ENCODE measurements at places on chromosomes 7 and 10.

GRCh38 chr7:23965296-23965695, 255.3 kb downstream of the STK31 start:
- no peak for DNase-seq

DNA sequence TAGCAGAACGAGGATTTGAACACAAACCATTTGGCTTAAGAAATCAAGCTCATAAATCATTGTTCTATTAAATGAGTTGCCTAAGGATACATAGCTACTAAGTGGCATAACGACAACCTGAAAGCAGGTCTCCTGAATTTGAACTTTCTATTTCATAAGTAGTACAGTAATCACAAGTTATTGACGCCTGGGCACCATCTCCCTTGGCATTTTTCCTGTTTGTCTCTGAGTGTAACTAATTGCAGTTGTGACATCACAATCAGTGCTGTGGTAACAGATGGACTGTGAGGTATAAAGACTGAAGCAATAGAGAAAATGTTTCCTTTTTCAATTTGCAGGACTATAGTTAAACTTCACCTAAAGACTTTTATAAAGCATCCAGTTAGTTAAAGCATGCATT, 6.4 kb upstream of the CSTF2T start:
- DNase-seq: no peak

GRCh38 chr10:4215485-4215884, 430.5 kb upstream of the KLF6 start:
- DNase-seq: no peak

- DNase-seq: no peak
Measured at GRCh38 chr7:72058579-72058978, 353.6 kb downstream of the CALN1 start.

GRCh38 chr10:73840056-73840402, 28.6 kb upstream of the NDST2 start:
- no peak for DNase-seq

DNA sequence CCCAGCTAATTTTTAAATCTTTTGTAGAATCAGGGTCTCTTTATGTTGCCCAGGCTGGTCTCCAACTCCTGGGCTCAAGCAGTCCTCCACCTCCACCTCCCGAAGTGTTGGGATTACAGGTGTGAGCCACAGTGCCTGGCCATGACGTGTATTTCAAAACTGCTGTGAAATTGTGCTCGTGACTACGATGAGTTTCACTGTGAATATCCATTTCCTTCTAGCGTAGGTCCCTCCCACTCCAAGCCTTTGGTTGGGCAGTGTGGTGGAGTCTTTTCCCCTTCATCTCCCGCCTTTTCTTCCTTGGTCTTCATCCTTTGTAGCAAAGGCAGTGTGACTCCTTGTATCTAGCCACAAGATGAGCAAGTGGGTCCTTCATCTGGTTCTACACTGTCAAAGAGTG, 56.2 kb downstream of the CUL1 start:
- no peak for DNase-seq

- no peak for DNase-seq
Measured at GRCh38 chr7:93463764-93464163, 110.8 kb downstream of the CALCR start.

DNA sequence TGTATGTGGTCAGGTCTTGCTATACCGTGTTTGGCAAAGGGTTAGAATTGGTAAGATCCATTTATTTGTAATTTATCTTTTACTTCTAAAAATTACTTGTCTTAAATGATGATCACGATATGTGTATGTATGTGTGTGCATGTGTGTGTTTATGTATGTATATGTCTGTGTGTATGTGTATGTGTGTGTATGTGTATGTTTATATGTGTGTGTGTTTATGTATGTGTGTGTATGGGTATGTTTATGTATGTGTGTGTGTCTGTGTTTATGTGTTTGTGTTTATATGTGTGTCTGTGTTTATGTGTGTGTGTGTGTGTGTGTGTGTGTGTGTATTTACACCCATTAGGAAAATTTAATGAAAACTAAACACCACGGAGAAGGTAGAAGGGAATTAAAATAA, 176.9 kb upstream of the FZD8 start:
- DNase-seq: no peak

GRCh38 chr7:111855842-111856227, 293.5 kb upstream of the IMMP2L start:
- no peak for DNase-seq

DNA sequence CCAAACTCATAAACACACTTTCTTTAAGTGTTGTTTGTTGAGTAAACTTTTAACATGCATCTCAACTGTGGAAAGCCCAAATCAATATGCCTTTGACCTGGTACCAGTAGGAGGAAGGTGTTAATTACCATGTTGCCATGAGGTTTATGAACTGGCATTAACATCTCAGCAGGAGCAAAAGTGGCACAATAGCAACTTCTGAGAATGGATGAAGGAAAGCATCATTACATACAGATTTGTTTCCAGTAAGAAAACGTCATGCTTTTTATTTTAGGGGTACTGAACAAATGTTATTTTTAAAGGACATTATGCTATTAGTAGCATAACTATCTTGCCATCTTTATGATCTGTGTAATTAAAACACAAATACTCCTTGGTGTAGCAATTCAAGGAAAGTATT, 51.1 kb downstream of the ARMC3 start:
- no peak for DNase-seq

DNA sequence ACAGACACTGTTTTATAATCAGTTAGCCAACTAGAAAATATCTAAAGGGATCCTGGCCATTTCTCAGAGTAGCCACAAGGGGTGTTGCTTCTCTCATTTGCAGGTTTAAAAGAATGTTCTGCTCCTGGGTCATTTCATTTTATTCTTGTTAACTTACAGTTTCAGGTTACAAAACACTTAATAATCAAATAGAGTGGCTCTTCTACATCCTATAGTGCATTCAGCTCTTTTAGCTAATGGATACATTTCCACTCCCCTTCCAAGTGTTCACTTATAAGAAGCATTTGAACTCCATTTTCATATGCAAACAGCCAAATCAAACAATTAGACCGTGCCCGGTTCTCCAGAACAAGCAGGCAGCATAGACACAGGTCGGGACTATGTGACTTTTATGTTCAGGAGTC, 117.5 kb downstream of the TRIL start:
- DNase-seq: no peak

DNA sequence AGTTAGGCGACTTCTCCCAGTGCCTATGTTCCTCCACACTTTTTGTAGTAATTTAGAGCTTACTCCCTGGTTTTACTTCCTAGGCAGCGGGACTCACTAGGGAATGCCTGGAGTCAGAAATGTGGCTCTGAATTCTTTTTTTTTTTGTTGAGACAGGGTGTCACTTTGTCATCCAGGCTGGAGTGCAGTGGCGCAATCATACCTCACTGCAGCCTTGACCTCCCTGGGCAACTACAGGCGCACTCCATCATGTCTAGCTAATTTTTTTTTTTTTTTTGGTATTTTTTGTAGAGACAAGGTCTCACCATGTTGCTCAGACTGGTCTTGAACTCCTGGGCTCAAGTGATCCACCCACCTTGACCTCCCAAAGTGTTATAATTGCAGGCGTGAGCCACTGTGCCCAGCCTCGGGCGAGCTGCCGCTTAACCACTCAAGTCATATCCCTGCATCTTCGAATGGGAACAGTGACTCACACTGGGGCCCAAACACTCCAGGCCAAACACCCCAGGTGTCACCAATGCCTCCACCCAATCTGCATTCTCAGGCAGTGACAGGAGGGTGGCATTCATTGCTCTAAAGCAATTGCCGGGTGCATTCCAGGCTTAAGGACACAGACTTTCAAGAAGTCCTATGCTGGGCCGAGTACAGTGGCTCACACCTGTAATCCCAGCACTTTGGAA, 19.6 kb downstream of the RGS10 start:
- DNase-seq: peak; percentile 34

GRCh38 chr7:38177621-38178003, 433 bp upstream of the STARD3NL start:
- no peak for DNase-seq

GRCh38 chr7:101216860-101217387, 457 bp downstream of the PLOD3 start:
- peak; percentile 41 for DNase-seq

- peak; percentile 85 for DNase-seq
Measured at GRCh38 chr7:55065511-55066229, 46.9 kb downstream of the EGFR start.

DNA sequence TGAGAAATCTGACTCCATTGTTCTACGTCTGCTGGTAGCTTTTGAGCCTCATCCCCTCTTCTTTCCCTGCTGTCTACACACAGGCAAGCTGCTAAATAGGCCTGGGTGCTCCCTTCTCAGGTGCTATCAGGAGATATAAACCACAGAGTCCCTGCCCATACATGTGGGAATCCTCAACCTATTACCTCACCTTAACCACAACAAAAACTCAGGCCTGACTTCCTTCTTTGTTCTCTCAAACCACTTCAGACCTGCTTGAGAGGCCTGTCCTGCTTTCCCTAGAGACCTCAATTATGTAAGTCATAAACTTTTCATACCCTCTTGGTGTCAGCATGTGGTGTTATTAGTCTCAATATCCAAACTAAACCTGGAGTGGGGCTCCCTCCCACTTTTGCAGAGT, 75.0 kb upstream of the MAGI2 start:
- no peak for DNase-seq

DNA sequence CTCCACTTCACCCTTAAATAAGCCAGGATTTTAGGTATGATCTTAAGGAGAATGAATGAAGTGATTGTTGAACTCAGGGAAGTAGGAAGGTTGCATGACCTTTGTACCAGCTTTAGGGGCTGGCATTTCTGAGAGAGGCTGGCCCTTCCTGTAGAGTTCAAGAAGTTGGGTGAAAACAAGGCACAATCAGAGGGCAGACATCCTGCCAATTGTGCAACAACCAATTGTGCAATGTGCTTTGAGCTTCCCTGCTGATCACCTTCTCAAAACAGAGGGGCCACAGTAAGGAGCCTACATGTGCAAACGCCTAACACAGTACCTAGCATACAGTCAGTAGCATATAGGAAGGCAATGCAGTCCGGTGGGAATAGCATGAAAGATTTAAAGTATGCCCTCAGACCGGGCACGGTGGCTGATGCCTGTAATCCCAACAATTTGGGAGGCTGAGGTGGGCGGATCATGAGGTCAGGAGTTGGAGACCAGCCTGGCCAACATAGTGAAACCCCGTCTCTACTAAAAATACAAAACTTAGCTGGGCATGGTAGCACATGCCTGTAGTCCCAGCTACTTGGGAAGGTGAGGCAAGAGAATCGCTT, 5.4 kb downstream of the CPVL start:
- no peak for DNase-seq

DNA sequence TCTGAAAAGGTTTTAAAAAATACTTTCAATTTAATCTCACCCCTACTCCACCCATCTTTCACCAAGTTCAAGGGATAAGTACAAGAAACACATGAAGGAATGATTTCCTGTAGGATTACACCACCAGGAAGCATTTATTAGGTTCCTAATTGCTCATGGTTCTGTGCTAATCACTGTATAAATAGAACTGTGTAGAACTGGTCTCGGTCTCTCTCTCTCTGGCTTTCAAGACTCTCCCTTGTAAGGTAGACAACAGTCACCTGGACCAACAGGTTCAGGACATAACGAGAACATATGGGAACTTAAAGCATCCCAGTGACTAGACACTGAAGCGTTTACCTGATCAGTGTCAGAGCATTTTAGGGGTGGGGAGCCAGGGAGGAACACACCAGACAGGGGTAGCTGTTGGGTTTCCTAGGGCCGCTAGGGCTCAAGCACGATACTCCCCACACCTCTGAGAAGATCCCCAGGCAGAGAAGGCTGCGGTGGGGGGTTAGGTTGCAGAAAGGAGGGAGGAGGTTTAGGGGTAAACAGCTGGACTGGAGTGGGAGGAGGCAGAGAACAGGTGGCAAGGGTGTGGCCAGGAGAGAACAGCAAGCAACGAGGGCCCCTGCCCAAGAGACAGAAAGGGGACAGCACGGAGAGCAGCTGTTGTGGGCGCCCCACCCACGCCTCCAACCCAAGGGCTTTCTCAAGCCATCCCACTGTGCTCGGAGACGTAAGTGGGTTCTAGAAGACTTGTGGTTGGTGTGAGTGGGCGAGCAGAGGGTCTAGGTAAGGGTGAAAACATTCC, 52.5 kb upstream of the USP6NL start:
- no peak for DNase-seq

Measured in ELF-1 (cell line).